ENCODE measurements at places on chromosomes 3 and 15. TPM values are rescaled to one million over a fixed set of nuclear protein-coding genes. Genes with fewer than 3 reads are reported as not detected.

SLC26A6 gene
- total RNA-seq = 34.7 TPM

OR5K2 gene
- total RNA-seq = not detected

SLC22A14 gene
- 0.21 TPM for total RNA-seq

BOC gene
- total RNA-seq = 0.31 TPM

MUSTN1 gene
- 1.3 TPM for total RNA-seq

NTRK3 gene
- 4.2 TPM for total RNA-seq

BTLA gene
- 17.5 TPM for total RNA-seq

WDR72 gene
- total RNA-seq = not detected

SCN11A gene
- total RNA-seq = 0.44 TPM

PP2D1 gene
- total RNA-seq = not detected

REC114 gene
- not detected for total RNA-seq

ATP13A4 gene
- total RNA-seq = 5.1 TPM

Data from activated T-cell treated with anti-CD3 and anti-CD28 coated beads, Interleukin-2, amount 50 U/mL, for 72 hours (primary cell).